Left lung (tissue), 14 donors: ENCODE measurements at places on chromosomes 5 and 9. TPM values are rescaled to one million over a fixed set of nuclear protein-coding genes. Genes with fewer than 3 reads are reported as not detected.
A peak's percentile ranks its signal among the peaks of the same experiment; 100 is the strongest.

GRCh38 chr5:73718762-73719161 lies 92.8 kb downstream of the ARHGEF28 start:
- no peak overlapping the region for H3K4me3 ChIP-seq
- DNase-seq: no peak
- H3K4me1 ChIP-seq: no peaks in the 10 kb centered on the region
- H3K27ac ChIP-seq: no peak overlapping the region

DNA sequence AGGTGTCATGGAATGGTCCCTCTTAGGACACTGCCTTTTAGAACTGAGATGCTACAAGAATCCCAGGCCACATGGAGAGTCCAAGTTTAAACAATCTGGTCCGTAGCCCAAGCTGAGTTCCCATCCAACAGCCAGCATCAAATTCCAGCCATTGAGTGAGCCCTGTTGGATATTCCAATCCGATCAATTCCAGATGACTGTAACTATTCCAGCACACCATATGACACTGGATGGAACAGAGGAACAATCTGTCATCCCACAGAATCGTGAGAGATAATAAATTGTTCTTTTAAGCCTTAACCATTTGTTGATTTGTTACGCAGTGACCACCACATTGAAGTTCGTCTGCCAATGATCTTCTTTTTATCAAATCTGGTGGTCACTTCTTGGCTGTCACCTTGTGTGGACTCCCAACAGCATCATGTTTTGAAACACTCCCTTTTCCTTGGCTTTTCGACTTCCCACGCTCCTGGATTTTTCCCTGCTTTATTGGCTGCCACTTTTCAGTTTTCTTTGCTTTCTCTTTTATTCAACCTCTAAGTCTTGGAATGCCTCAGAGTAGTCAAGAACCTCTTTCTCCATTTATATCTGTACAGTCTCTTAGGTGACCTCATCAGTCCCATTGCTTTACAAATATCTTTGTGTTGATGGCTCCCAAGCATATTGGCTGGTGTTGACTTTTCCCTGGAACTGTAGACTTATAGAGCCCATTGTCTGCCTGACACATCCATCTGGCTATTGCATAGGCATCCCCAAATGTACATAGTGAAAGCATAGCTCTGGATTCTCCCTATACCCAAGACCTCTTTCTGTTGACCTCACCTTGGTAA lies 46.1 kb downstream of the TNFSF15 start:
- no peaks in the 10 kb centered on the region for H3K4me1 ChIP-seq
- H3K27ac ChIP-seq: no peak overlapping the region
- H3K36me3 ChIP-seq: no peaks in the 10 kb centered on the region
- no peak overlapping the region for H3K4me3 ChIP-seq

GRCh38 chr5:180340856-180341255 lies 12.3 kb downstream of the GFPT2 start:
- H3K27me3 ChIP-seq: no peaks in the 10 kb centered on the region
- H3K4me1 ChIP-seq: peaks cover 4% of the 10 kb centered on the region
- no peak overlapping the region for H3K27ac ChIP-seq
- no peak overlapping the region for H3K4me3 ChIP-seq
- peak; percentile 25 for DNase-seq
- H3K36me3 ChIP-seq: peaks cover 2% of the 10 kb centered on the region

- no peak overlapping the region for H3K4me3 ChIP-seq
- H3K27ac ChIP-seq: no peak overlapping the region
- H3K4me1 ChIP-seq: no peaks in the 10 kb centered on the region
- no peaks in the 10 kb centered on the region for H3K27me3 ChIP-seq
- no peak for DNase-seq
Measured at GRCh38 chr9:113541019-113541900, 77.7 kb downstream of the RGS3 start.

DNA sequence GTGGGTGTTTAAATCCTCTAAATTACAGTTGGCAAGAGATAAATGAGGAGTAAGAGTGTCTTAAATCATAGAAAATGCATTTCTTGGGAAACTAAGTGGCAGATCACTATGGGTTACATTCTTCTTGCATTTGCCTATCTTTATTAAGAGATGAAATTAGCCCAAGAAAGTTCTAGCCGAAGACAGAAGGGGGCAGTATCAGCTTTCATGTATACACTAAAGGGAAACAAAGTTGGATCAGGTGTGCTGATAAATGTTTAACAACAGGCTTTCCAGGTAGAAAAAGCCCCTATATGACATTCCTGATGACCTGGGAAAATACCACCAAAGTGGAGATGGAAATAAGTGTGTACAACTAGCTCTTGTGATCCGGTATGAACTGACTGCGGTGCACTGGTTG lies 81.9 kb upstream of the TLR4 start:
- no peaks in the 10 kb centered on the region for H3K4me1 ChIP-seq
- no peak overlapping the region for H3K27ac ChIP-seq
- H3K4me3 ChIP-seq: no peak overlapping the region
- no peaks in the 10 kb centered on the region for H3K36me3 ChIP-seq

- H3K4me1 ChIP-seq: no peaks in the 10 kb centered on the region
- DNase-seq: no peak
- H3K4me3 ChIP-seq: no peak overlapping the region
- H3K27ac ChIP-seq: no peak overlapping the region
Measured at GRCh38 chr9:109186857-109187520, 19.9 kb upstream of the FRRS1L start.

- H3K4me1 ChIP-seq: no peaks in the 10 kb centered on the region
- H3K36me3 ChIP-seq: no peaks in the 10 kb centered on the region
- no peak overlapping the region for H3K27ac ChIP-seq
- no peak overlapping the region for H3K4me3 ChIP-seq
Measured at GRCh38 chr5:151132963-151133362, 24.6 kb downstream of the ANXA6 start.

DNA sequence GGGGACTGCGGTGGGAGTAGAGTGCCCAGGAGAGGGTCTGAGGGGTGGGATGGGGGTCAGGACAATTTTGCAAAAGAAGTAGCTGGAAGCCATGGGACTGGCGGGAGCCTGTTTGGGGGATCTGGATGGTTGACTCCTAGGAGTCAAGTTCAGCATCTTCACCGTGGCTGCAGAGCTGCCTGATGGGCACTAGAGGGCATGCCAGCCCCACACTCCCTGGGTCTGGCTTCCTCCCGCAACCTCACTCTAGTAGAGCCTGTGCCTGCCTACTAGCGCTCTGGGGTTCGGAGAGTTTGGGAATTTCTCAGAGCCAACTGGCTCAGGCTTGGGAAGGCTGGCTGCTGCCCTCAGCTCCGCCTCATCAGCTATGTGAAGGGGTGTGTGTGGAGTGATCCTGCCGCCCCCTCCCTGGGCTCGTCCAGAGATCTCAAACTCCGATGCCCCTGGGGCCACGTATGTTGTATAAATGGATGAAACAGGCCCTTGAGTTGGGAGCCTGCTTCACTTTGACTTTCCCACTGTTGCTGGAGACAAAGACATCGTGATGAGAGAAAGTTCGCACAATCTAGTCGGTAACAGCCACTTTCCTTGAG lies 10.8 kb downstream of the TSPAN17 start:
- H3K27me3 ChIP-seq: no peaks in the 10 kb centered on the region
- no peak for DNase-seq
- no peak overlapping the region for H3K27ac ChIP-seq
- peaks cover 36% of the 10 kb centered on the region for H3K36me3 ChIP-seq
- peaks cover 25% of the 10 kb centered on the region for H3K4me1 ChIP-seq
- no peak overlapping the region for H3K4me3 ChIP-seq

- no peaks in the 10 kb centered on the region for H3K4me1 ChIP-seq
- DNase-seq: no peak
- no peaks in the 10 kb centered on the region for H3K36me3 ChIP-seq
- no peak overlapping the region for H3K4me3 ChIP-seq
- H3K27me3 ChIP-seq: peaks cover 5% of the 10 kb centered on the region
- H3K27ac ChIP-seq: no peak overlapping the region
Measured at GRCh38 chr5:50953290-50953689, 286.9 kb downstream of the PARP8 start.

- H3K4me1 ChIP-seq: no peaks in the 10 kb centered on the region
- H3K36me3 ChIP-seq: no peaks in the 10 kb centered on the region
- H3K27ac ChIP-seq: no peak overlapping the region
- H3K4me3 ChIP-seq: no peak overlapping the region
- H3K27me3 ChIP-seq: no peaks in the 10 kb centered on the region
- no peak for DNase-seq
Measured at GRCh38 chr5:102857076-102857818, 102.1 kb downstream of the PAM start.

- no peak overlapping the region for H3K27ac ChIP-seq
- no peaks in the 10 kb centered on the region for H3K27me3 ChIP-seq
- H3K36me3 ChIP-seq: no peaks in the 10 kb centered on the region
- peaks cover 6% of the 10 kb centered on the region for H3K4me1 ChIP-seq
- H3K4me3 ChIP-seq: no peak overlapping the region
- no peak for DNase-seq
Measured at GRCh38 chr5:160363660-160364395, 6.6 kb downstream of the C1QTNF2 start.

GRCh38 chr9:17185481-17186029 lies 50.7 kb downstream of the CNTLN start:
- no peak overlapping the region for H3K4me3 ChIP-seq
- no peaks in the 10 kb centered on the region for H3K4me1 ChIP-seq
- H3K27me3 ChIP-seq: no peaks in the 10 kb centered on the region
- H3K36me3 ChIP-seq: no peaks in the 10 kb centered on the region

- H3K4me3 ChIP-seq: no peak overlapping the region
- H3K4me1 ChIP-seq: no peaks in the 10 kb centered on the region
- no peaks in the 10 kb centered on the region for H3K36me3 ChIP-seq
- no peaks in the 10 kb centered on the region for H3K27me3 ChIP-seq
- no peak overlapping the region for H3K27ac ChIP-seq
- DNase-seq: no peak
Measured at GRCh38 chr5:29811914-29812679, 1381.4 kb upstream of the CDH6 start.

DNA sequence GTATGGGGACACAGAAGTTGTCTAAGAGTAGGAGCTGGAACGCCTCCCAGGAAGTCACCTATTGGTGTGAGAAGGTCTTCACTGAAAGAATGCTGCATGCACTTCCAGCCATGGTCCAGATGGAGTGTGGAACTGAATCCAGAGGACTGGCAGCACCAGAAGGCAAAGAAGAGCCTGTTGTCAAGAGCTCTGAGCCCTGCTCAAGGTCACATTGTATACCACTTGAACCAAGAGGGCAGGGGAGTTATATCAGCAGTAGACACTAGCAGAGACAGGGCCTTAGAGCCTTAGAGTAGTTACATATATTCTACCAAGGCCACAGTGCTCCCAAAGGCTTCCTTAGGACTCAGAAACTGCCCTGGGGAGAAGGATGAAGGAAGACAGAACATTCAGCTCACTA lies 130.8 kb upstream of the POC5 start:
- no peak overlapping the region for H3K27ac ChIP-seq
- no peak for DNase-seq
- no peak overlapping the region for H3K4me3 ChIP-seq
- H3K36me3 ChIP-seq: no peaks in the 10 kb centered on the region
- no peaks in the 10 kb centered on the region for H3K4me1 ChIP-seq

GRCh38 chr5:31410089-31410488 lies 121.8 kb downstream of the DROSHA start:
- no peak overlapping the region for H3K4me3 ChIP-seq
- H3K27me3 ChIP-seq: no peaks in the 10 kb centered on the region
- no peak overlapping the region for H3K27ac ChIP-seq
- H3K36me3 ChIP-seq: no peaks in the 10 kb centered on the region
- DNase-seq: no peak

GRCh38 chr9:128720841-128721486 lies 3.0 kb downstream of the ZDHHC12 start:
- no peaks in the 10 kb centered on the region for H3K27me3 ChIP-seq
- H3K27ac ChIP-seq: no peak overlapping the region
- H3K4me1 ChIP-seq: no peaks in the 10 kb centered on the region
- H3K36me3 ChIP-seq: no peaks in the 10 kb centered on the region

GRCh38 chr9:90033028-90033650 lies 428.3 kb downstream of the GADD45G start:
- no peak for DNase-seq
- H3K36me3 ChIP-seq: no peaks in the 10 kb centered on the region
- no peak overlapping the region for H3K27ac ChIP-seq
- H3K4me3 ChIP-seq: no peak overlapping the region
- no peaks in the 10 kb centered on the region for H3K27me3 ChIP-seq

DNA sequence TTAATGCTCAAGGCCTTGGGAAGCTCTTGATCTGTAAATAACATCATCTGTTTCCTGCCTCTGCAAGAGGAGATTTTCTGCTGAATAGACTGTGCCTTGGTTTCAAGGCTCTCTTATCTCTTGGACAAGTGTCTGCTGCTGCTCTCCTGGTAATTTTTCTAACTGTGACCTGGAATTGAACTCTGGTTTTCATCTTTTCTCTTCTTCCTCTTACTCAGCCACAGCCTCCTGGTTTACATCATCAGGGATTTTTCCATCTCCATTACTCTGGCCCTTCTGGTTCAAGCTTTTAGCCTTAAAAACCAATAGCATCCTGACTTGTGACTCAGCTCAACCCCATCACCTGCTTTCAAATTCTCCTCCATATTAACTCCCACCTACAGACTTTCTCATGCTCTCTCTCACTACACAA lies 49.6 kb upstream of the ITGA1 start:
- H3K27me3 ChIP-seq: no peaks in the 10 kb centered on the region
- no peaks in the 10 kb centered on the region for H3K4me1 ChIP-seq
- H3K36me3 ChIP-seq: no peaks in the 10 kb centered on the region
- no peak overlapping the region for H3K4me3 ChIP-seq
- no peak overlapping the region for H3K27ac ChIP-seq

DNA sequence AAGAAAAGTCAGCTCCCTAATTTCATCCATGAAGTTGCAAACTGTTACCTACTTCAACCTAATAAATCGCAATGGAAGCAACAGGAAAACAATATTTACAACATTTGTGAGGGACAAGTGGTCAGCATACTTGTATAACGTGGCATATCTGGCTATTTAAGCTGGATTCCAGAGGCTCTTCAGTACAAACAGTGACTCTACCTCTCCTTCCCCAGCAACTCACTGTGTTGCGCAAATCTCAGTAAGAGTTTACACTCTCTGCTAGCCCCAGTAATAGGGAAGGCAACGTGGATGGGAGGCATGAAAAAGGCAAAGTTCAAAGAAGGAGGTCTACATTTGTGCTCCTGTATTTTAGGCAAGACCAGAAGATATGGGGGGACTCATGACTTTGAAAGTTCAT lies 18.9 kb upstream of the SEMA5A start:
- DNase-seq: no peak
- no peaks in the 10 kb centered on the region for H3K27me3 ChIP-seq
- no peaks in the 10 kb centered on the region for H3K36me3 ChIP-seq
- H3K4me1 ChIP-seq: no peaks in the 10 kb centered on the region
- no peak overlapping the region for H3K27ac ChIP-seq

The NTRK2 gene
- 3.8 TPM for total RNA-seq

The CACNA1B gene
- 0.15 TPM for total RNA-seq

The VLDLR gene
- 20.8 TPM for total RNA-seq

The KLF9 gene
- 25.2 TPM for total RNA-seq

The WDR38 gene
- not detected for total RNA-seq

The SLC34A3 gene
- total RNA-seq: 0.12 TPM

The CTSV gene
- total RNA-seq: 1.1 TPM

The C6 gene
- 0.79 TPM for total RNA-seq

The FOXI1 gene
- not detected for total RNA-seq

The PAXX gene
- 34.2 TPM for total RNA-seq

The CCL19 gene
- 36.3 TPM for total RNA-seq

The RASGRF2 gene
- 7.0 TPM for total RNA-seq
